ENCODE measurements at places on chromosomes 13 and 19.

- no peak for DNase-seq
Observed at GRCh38 chr13:67186995-67187569, 43.1 kb downstream of the PCDH9 start.

GRCh38 chr19:41457241-41457640 lies 14.3 kb downstream of the ERICH4 start:
- no peak for DNase-seq

- no peak for DNase-seq
Observed at GRCh38 chr19:19224150-19224851, 12.5 kb downstream of the NCAN start.

DNA sequence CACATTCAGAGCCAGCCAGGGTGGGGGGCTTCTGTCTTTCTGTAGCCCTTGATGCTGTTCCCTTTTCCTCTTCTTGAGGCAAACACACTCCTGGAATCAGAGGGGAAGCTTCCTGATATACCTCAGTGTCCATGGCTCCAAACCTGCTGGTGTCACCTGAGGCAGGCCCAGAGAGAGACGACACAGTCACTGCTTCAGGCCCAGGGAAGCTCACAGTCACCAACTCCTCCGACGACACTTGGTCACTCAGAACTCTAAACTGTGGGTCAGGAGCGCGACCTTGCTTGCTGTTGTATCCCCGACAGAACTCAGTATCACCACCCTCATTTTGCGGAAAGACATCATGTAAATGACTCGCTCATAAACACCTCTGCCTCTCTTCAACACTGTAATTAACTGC lies 1.1 kb downstream of the ATP13A1 start:
- no peak for DNase-seq
